ENCODE measurements at places on chromosomes 16 and 17.

- peak; percentile 36 for DNase-seq
Observed at GRCh38 chr16:4936991-4937781, at the start of gene PPL. Gene PPL (minus strand): TSS chr16:4937148. CDS start chr16:4937045, 103 bp downstream.

DNA sequence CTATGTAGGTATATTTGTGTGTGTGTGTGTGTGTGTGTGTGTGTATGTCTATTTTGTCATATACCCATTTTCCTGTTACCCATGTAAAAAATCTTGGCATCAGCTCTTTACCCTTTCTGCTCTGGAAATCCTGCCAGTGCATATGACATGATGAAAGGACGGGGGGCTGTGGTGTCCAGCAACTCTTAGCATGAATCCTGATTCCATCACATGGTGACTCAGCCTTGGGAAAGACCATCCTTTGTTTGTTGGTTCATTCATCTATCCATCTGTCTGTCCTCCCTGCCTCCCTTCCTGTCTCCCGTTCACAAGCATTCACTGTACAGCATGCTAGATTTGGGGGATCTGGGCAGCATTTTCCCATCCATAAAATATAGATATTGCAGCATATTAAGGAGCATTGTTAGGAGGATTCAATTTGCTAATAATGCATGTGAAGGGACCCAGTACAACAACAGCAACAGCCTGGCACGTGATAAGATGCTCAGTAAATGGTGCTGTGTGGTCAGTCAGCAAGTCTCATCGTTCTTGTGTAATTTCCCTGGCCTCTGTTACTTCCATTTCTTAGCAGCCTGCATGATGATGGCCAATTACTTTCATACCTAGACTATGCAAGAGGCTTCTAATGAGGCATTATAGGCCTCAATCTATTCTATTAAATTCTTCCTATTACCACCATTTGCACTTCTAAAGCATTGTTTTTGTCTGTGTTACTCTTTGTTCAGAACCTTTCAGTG is 191.0 kb downstream of the PRKCA start:
- DNase-seq, result no peak

GRCh38 chr16:82741073-82741615 is 114.4 kb downstream of the CDH13 start:
- DNase-seq, result no peak

DNA sequence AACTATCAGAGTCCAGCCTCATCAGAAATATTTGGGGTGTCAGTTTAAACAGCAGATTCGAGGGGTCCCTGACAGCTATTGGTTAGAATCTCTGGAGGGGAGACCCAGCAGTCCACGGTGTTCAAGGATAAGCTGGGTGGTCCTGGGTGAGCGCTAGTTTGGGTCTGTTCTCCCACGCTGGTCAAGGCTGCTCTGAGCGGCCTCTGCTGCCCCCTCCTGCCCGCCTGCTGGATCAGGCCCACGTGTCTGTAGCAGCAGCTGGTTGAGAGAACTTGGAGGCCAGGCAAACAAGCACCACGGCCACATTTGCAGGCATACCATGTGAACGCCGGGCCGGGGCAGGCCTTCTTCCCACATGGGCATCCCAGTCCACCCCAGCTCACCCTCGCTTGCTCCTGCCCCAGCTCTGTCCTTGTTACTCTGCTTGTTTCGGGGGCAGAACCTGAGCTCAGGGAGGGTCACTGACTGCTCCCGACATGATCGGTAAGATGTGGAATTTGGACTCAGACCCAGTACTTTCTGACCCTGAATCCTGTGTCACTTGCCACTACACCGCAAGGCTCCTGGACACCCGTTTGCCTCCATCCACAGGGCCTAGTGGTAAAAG is 7.4 kb downstream of the FOXF1 start:
- no peak for DNase-seq

DNA sequence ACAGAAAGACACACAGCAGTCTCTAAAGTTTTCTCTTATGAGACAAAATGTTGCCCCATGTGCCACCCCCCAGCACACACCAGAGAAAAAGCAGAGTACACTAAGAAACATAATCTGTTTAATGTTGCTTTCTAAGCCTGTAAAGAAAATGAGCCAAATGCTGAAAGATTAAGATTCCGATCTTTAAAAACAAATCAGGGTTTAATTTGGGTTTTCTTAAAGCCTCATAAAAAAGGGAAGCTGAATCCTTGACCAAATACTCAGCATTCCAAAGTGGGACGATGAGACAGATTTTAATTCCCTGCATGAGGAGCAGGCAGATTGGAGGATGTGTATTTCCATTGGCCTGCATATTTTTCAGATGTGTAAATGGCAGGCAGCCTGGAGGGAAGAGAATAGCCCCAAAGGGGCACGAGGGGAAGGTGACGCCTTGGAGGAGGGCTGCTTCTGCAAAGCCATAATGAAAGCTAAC is 118.4 kb downstream of the COPRS start:
- DNase-seq, result no peak

DNA sequence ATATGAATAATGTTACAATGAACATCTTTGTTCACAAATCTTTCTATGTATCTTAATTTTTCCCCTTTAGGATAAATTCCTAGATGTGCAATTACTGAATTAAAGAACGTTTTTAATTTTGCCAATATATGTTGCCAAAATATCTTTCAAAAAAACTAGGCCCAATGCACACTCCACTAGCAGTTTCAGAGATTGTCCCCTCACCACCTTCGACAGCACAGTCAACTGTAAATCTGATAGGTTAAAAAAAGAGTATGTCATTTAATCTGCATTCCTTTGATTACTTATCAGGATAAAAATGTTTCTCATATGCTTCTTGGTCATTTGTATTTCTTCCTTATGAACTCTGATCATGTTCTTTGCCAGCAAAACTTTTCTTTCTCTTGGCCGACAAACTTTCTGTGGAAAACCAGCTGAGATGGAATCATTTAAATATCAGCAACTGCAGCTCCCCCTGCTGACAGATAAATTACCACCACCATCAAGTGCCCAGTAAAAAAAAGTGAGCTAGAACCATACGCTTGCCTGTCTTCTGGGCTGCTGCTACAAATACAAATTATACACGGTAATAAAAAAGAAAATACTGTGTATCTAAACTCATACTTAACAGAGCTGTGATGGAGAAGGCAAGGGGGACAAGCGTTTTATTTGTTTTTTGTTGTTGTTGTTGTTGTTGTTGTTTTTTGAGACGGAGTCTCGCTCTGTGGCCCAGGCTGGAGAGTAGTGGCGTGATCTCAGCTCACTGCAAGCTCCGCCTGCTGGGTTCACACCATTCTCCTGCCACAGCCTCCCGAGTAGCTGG is 19.6 kb upstream of the KANSL1 start:
- DNase-seq, result no peak

DNA sequence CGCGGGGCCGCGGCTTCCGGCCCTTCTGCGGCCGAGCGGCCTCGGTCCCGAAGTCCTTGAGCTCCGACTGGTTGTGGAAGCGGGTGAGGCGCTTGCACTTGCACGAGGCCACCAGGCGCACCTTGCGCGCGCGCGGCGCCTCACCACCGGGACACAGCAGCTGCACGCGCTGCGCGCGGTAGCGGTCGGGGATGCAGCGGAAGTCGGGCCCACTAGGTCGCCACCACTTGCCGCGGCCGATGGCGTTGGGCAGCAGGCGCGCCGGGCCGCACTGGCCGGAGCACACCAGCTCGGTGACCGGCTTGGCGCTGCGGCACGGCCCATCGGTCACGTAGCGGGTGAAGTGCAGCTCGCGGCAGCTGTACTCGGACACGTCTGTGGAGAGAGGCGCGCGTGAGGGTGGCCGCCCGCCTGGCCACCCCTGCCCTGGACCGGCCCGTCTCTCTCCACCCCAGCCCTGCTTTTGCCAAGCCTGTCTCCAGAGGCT is 3.2 kb downstream of the SOST start:
- DNase-seq, result no peak

GRCh38 chr17:47952171-47953021 is 5.3 kb downstream of the PRR15L start:
- no peak for DNase-seq

GRCh38 chr16:68411086-68411485 is 37.2 kb downstream of the SMPD3 start:
- no peak for DNase-seq

- DNase-seq, result no peak
Observed at GRCh38 chr16:27776556-27777225, 226.7 kb downstream of the KATNIP start.

DNA sequence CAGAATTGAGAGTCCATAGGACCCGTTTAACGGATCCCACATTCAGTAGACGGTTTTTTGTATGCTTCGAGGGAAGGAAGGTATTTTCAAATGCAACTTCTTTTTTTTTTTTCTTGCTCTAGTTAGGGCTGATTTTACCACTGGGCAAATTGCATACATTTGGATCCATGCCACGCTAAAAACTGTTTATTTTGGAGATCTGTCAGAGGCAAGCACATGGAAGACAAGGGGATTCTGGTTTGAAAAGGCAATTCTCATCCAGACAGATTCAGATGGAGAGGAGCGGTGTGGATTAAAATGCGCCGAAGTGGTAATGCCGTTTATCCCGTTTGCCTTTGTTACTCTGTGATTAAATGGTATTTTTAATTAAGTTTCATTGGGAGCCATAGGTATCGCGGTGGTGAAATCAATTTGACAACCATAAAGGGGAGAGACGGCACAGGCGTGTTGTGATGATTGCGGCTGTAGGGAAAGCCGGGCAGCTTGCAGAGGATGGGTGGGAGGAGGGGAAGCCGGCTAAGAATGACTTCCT is 170.4 kb downstream of the IRX3 start:
- DNase-seq, result no peak

DNA sequence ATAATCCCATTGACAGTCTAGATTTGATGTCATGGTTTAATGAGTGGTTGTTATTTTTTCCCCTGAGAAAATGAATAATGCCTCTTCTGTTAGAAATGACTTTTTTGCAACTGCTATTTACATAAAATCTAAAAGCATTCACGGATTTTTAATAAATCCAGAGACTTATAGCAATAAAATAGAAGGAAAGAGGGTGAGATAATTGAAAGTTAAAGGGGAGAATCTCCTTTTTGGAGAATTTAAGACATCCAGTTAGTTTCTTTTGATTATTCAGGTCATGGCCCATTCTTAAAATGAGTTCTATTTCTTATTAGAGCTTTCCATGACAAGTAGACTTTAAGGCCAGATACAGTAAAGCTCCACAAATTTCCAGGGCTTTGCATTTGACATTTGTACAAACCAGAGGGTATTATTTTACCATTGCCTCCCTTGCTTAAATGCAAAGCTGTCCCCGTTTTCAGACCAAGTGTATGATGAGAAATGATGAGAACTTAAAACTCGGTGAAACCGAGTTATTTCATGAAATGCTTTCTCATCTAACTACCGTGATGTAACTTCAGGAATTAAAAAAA is 789.0 kb upstream of the SOX9 start:
- DNase-seq, result no peak

- DNase-seq, result no peak
Observed at GRCh38 chr17:11901931-11902330, 95.3 kb downstream of the ZNF18 start.

DNA sequence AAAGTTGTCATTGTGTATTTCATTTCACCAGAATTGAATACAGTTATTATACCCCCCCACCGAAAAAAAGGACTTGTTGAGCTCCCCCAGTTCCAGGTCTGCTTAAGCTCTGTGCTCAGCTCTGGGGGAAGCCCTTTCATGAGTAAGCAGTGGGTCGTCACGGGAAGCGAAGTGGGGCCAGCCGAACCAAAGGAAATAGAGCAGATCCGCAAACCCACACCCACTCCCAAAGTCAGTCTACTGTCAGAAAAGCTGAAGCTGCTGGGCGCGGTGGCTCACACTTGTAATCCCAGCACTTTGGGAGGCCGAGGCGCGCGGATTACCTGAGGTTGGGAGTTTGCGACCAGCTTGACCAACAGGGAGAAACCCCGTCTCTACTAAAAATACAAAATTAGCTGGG is 50.1 kb downstream of the PECAM1 start:
- DNase-seq, result no peak

- no peak for DNase-seq
Observed at GRCh38 chr16:83799336-83799735, 8.4 kb upstream of the HSBP1 start.

- DNase-seq, result no peak
Observed at GRCh38 chr16:28901862-28902261, 23.2 kb downstream of the RABEP2 start.

- DNase-seq, result no peak
Observed at GRCh38 chr17:16661217-16661616, 7.6 kb upstream of the ZNF624 start.

GRCh38 chr16:476039-476438 is 50.6 kb downstream of the RAB11FIP3 start:
- DNase-seq, result no peak

DNA sequence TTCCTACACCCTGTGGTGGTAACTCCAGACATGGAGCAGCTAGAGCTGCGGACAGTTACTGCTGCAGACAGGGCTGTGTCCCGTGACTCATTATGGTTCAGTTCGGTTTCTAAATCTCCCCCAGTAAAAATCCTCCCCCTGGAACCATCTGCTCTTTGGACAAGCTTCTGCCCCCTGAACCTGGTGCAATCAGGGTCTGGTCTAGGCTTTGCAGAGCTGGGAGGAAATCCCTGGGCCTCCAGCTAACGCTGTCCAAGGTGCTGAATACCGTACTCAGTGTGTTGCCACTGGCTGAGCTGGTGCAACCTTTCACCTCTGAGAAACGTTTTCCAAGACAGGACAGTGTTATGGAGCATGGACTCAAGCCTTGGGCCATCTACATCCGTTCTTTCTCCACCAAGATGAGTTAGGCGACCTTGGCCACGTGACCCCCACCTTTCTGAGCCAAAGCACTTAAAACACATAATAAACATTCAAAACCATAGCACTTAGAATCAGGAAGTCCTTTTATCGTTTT is 142.0 kb downstream of the CPPED1 start:
- DNase-seq, result peak; percentile 30

DNA sequence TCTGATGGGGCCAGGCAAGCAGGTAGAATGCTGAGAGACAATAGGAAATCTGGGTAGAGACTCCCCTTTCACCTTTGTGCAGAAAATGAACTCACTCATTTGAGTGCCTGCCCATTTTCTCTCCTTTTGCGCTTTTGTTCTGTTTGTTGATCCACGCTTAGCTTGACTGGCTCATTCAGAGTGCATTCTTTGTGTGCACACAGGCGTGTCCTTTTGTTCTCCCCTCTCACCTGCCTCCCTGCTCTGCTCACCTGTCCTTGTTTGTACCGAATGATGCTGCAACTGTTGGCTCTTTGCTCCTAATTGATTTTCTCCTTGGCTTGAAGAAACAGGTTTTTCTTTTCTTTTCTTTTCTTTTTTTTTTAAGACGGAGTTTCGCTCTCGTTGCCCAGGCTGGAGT is 15.8 kb downstream of the PGS1 start:
- no peak for DNase-seq

GRCh38 chr17:69869667-69870066 is 205.4 kb upstream of the KCNJ16 start:
- DNase-seq, result no peak

DNA sequence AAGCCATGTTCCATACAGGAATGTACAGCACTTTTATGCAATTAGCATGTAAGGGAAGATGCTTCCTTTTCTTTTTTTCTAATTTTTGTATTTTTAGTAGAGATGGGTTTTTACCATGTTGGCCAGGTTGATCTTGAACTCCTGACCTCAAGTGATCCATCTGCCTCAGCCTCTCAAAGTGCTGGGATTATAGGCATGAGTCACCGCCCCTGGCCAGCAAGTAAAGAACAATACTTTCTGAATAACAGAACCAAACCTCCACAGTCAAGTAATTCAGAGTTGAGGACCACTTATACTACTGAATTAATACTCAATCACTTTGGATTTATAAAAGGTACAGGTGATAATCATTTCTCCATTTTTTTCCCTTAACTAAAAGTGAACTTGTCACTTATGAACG is 13.0 kb downstream of the C16orf87 start:
- DNase-seq, result no peak

GRCh38 chr17:43632221-43632620 is 29.5 kb downstream of the MEOX1 start:
- no peak for DNase-seq

Data from activated T-cell treated with anti-CD3 and anti-CD28 coated beads, Interleukin-2, amount 50 U/mL, for 48 hours (primary cell).